Adipocyte (in vitro differentiated cells): ENCODE measurements at places on chromosomes 7 and 10.

DNA sequence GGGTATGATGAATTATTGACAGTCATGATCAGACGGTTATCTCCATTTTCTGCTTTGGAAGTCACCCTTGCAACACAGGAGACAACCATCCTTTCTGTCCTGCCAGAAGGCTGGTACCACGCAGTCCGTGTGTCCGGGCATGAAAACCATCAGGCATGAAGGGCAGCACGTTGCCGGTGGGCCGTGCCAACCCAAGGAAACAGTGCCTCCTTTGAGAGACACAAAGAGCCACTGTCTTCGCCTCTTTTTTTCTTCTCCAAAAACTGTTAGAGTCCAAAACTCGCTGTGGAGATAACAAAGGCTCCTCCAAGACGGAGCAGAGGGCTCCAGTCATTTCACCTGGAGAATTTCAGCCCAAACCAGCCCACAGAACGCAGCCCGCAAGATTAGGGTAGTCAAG is 60.4 kb upstream of the ARHGAP21 start:
- DNase-seq = no peak

- no peak for DNase-seq
Measured at GRCh38 chr10:9992661-9993060, 1025.0 kb upstream of the CELF2 start.

GRCh38 chr10:69656742-69657269 is 26.8 kb downstream of the FAM241B start:
- no peak for DNase-seq

DNA sequence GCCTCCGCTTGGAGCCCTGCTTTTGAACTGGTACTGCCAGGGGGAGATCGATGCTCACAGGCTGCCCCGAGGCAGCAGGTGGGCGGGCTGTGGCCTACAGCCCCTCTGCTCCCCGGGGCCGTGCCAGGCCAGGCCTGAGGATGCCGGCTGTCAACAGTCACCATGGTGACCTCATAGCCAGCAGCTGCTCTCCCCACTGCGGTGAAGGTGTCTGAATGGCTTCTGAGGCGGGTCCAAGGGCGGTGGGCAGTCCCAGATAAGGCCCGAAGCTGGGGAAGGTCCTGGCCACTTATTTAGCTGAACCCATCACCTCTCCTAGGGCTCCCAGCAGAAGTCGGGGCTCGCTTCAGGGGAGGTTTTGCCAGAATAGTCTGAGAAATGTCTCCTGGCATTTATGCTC is 179.3 kb downstream of the ARHGAP12 start:
- DNase-seq = no peak

DNA sequence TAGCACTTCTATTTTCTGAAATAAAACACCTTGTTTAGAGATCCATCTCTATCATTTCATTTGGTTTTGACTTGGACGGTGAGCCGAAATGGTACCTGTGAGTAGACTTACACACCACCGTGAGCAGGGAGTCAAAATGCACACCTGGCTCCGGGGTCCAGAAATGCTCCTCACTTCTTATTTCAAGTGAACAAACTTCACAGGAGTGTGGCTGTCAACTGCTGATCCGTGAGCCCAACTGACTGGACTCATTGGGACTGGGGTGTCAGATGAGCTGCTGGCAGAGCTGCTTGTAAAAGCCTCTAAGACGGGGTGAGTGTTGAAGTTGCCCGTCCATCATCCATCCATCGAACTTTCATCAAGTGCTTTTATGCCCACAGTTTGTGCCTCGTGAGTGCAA is 435.5 kb downstream of the GLRX3 start:
- no peak for DNase-seq

GRCh38 chr7:157875230-157876179 is 538.7 kb downstream of the DNAJB6 start:
- DNase-seq = no peak
